ENCODE measurements at places on chromosomes 3 and 15. TPM values are rescaled to one million over a fixed set of nuclear protein-coding genes. Genes with fewer than 3 reads are reported as not detected.

SLC9C1 gene
- 0.07 TPM for polyA plus RNA-seq

- DNase-seq: no peak
Measured at GRCh38 chr3:63034101-63034500, 158.9 kb upstream of the CADPS start.

SH3GL3 gene
- not detected for polyA plus RNA-seq

DNA sequence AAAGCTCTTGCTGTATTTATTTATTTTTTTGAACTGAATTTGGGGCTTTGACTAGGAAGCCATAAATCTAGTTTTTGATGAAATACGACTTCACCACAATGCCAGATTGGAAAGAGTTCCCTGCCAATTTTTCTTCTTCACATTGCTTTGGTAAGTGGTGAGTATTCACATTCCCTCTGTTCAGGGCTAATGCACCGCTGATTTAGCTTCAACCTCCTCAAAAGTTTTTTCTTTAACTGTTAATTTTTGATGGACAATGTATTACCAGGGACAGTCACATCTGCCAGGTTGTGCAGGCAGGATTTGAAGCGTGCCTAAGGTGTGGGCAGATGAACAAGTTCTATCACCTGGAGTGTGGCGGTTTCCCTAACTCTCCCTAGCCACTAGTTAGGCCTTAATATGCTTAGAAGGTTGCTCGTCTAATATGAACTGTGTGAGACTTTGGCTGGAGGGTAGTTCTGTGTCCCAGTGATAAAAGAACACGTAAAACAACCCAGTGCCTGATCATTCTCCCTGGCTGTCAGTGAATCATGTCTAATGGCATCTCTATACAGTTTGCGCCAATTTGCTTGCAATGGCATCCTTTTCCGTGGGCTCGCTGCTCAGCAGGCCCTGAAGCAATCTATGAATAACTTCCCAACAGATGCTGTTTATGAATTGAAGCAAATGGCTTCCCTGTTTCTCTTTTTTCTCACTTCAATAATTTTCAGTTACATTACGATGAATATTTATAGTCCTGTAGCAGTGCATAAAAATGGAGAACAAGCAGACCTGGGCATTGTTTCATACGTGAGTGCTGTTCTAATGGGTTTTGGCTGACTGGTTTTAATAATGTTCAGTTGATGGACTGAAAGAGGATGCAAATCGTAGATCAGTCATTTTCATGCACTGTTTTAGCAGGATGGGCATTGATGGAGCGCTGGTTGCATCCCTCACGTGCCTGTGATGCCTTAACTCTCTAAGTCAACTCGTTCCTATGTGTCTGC, 243.2 kb upstream of the SUCLG2 start:
- DNase-seq: no peak

- no peak for DNase-seq
Measured at GRCh38 chr15:25180606-25181292, 226.0 kb downstream of the SNRPN start.

DNA sequence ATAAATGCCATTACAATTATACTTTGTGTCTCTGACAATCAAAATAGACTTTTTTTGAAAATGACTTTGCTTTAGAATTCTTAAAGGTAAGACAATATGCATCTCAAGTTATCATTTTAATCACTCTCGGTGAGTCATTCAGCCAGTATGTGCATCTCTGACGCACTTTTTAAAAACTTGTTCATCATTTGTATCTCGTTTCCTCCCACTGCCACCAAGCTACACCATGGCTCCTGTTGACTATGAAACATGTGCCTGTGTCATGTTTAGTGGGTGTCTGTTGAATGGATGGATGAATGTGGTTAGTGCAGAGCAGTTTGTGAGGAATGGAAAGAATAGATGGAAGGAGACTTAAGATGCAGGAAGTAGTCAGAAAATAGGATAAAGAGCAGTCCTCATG, 68.6 kb downstream of the ARPP21 start:
- no peak for DNase-seq

- DNase-seq: peak; percentile 78
Measured at GRCh38 chr3:107235928-107236315, 141.3 kb upstream of the CCDC54 start.

- no peak for DNase-seq
Measured at GRCh38 chr3:111548092-111548491, 6.1 kb downstream of the CD96 start.

GRCh38 chr15:44193651-44194322, 1.3 kb downstream of the FRMD5 start:
- DNase-seq: peak; percentile 26

Measured in B cell (primary cell).